ENCODE measurements at places on chromosomes 7 and 10. TPM values are rescaled to one million over a fixed set of nuclear protein-coding genes. Genes with fewer than 3 reads are reported as not detected.

DNA sequence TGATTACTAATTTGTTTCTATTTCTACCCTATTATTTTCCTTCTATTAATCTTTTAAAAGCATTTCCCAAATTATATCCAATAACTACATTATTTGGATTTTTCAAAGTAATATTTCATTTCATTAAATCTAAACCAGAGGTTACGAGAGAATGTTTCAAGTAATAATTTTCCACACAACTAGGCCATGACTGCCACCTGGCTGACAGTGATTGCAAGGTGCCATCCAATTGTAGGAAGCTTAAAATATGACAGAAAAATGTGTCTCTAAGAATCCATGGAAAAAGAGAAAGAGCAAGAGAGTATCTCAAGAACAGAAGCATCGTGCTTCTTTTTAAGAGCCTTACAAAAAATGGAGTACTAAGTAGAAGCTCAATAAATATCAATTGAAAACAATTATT, 48.7 kb downstream of the TPK1 start:
- DNase-seq: no peak

DNA sequence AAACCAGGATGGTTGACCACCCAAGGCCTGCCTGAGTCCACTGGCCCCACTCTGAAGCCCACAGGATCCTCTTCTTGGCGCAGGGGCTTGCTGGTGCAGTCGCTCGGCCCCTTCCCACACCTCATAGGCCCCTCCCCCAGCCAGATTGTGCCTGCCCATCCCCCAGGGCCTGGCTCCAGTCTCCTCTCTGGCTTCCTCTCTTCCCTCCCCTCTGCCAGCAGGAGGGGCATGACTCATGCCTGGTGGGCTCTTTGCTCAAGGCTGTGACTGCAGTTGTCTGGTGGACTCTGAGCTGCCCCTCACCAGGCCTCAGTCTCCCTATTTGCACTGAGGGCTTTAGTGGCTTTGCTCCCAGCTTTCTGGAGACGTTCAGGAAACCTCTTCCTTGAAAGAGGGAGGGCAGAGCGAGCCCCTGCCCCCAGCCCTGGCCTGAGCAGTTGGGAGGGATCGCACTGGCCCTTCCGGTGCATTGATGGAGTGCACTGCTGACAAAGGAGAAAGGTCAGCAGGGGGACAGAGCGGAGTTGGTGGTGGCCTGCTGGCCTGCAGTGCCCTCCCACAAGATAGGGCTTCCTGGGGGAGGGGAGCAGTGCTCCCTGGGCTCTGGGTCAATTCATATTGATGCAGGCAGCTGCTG, 60.7 kb downstream of the ZMIZ1 start:
- no peak for DNase-seq

Gene ALOX5
- total RNA-seq: 2.1 TPM

DNA sequence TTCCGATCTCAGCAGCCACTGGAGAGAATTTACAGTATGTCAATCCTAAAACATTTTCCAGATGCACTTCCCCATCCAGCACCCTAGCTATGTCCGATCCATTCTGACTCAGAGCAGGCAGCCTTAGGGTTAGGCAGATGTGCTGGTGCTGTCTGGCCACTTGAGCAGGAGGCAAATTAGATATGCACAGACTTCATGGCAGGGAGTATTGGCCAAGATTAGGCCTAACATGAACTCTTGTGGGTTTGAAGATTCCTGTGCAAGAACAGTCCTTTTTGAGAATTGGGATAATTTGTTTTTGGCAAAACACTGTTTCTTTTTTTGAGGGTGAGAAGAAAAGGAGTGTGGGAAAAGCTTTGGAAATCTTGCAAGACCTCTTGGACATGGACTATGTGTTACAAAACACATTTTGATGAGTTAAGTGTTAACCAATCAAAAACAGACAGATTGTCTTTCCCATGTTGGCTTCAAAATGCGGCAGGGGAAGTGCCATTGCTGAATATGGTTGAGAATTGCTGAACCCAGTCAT, 218.6 kb upstream of the INHBA start:
- no peak for DNase-seq

DNA sequence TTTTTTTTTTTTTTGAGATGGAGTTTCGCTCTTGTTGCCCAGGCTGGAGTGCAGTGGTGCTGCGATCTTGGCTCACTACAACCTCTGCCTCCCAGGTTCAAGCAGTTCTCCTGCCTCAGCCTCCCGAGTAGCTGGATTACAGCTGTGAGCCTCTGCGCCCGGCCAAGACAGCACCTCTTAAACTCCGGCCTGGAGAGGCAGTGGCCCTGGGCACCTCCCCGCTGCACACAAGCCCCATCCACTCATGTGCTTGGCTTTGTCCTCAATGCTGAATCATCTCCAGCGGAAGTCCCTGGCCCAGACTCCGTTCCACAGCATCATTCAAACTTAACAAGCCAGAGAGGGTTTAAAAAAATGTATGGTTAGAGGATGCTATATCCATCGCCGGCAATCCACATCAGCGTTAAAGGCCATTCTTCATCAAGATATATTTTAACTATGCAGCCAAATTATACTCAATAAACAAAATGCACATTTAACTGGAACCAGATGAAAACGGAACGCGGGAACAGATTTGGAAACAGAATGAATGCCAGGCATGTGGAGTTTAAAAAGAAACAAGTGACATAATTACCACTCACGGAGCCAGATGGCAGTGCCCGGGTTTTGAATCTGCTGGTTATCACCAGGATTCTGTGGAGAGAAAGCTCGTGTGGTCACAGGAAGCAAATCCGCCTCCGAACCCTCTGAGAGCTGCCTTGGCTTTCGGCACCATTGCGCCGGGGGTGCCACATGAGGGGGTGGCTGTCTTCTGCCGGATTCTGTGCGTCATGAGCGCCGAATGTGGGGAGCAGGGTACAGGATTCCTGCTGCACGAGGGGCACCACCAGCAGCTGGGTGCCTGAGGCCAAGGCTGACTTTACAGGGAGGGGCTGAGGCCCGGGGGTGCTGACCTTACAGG, 45.6 kb upstream of the CFAP46 start:
- DNase-seq: peak; percentile 32

Gene INMT
- total RNA-seq: not detected

DNA sequence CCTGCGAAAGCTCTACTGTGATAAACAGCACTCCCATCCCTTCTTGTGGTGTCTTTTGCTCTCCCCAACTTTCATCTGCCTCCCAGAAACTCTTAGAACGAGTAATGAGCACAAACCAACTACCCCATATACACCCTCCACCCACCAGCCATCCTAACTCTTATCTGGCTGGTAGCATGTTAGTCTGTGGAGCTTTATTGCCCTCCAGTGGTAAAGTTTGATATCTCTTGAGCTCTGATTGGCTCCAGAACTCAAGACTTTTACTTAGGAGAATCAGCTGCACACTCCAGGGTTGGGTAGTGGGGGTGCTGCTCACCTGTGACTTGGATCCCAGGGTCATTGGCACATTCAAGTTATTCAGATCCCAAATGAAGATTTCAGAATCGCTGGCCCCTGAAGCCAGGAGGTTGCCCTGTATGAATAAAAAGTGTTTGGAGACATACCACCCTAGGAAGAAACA, 10.9 kb downstream of the SEC31B start:
- peak; percentile 30 for DNase-seq

Gene BMI1
- total RNA-seq: 58.8 TPM

DNA sequence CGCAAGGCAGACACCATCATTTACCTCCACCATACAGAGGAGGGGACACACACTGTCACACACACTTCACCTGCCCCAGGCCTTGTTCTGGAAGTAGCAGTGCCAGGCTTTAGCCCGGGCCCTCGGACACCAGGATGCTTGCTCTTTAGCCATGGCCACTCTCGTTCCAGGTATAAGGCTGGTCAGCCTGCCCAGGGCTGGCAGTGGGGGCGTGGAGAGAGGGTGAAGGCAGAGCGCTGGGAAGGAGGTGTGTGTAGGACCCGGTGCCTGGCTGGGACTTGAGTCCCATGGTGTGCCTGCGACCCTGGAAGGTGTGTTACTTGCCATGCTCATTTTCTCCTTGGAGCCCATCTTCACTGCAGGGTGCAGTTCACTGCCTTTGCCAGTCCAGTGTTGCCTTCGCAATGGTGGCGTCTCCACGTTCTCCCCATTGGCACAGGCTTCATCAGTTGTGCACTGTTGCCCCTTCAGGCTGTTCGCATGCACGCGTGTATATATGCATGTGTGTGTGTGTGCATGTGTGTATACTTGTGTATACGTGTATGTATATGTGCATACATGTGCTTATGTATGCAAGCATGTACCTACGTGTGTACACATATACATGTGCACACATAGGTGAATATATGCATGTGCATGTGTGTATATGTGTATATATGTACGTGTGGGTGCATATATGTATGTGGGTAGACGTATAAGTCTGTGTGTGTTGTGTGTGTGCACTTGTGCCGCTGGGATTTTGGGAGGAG, 153.4 kb downstream of the CAMK1D start:
- no peak for DNase-seq

- DNase-seq: no peak
Observed at GRCh38 chr7:96701258-96701657, 8.4 kb downstream of the SEM1 start.

GRCh38 chr10:13604357-13605040, 17.7 kb downstream of the PRPF18 start:
- DNase-seq: no peak

Gene KCP
- total RNA-seq: 5.1 TPM

Gene ELAPOR2
- 0.98 TPM for total RNA-seq

Gene MEOX2
- not detected for total RNA-seq

Gene ATRNL1
- 137 TPM for total RNA-seq

Gene ELFN1
- total RNA-seq: not detected

Gene PON1
- total RNA-seq: not detected

- DNase-seq: no peak
Observed at GRCh38 chr7:16136896-16137295, 284.4 kb downstream of the CRPPA start.

DNA sequence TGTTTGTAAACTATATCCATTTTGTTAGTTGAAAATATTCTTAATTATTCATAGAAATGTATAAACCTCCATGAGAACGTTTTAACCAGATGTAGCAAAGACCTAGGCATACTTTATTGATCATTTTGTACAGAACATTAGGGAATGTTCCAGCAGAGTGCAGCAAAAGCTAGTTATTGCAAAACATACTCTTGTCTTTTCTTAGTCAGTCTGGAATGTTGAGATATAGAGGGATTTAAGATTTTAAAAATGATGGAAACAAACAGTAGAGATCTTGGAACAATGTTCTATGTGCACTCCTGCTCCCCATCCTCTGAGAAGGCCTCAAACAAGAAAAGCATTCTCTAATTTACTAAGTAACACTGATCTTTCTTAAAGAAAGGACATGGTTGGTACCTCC, 292.1 kb downstream of the BBS9 start:
- DNase-seq: no peak

GRCh38 chr7:138891446-138891810, 89.8 kb downstream of the KIAA1549 start:
- no peak for DNase-seq

DNA sequence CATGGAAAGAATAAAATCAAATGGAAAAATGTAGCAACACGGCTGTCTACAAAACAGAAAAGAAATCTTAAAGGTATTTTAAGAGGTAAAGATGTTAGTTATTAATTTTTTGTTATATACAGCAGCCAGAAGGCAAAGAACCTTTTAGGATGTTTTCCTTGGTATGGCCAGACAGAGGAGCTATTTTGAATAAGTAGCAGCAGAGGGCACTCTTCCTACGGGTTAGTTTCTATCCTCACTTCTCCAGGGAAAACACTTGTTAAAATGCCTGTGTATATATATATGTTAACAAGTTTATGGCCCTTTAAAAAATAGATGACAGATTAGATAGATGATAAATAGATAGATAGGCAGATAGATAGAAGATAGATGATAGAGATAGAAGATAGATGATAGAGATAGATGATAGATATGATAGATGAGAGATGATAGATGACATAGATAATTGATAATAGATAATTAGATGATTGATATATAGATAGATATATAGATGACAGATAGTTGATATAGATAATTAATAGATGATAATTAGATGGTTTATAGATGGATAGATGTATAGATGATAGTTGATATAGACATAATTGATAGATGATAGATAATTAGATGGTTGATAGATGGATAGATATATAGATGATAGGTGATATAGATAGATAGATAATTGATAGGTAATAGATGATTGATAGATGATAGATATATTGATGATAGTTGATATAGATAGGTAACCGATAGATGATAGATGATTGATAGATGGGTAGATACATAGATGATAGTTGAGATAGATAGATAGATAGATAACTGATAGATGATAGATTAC, 57.8 kb upstream of the WIPF3 start:
- DNase-seq: peak; percentile 33

DNA sequence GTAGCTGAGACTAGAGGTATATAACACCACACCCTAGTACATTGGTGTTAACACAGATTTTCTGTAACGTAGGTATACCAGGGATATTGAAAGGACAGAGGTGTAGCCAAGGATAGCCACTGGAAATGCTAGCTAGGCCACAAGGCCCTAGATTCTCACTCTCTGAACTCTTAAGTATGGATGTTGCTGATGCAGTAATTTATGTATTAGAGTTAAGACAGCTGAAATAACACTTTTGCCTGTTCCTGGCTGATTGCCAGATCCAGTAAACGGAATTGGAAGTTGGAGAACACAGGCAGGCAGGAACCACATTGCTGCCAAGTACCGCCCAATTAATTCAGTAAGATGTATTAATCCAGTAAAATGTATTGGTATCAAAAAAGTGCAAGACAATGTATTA, 1.8 kb downstream of the CALU start:
- no peak for DNase-seq

- no peak for DNase-seq
Observed at GRCh38 chr10:49593564-49593875, 16.6 kb upstream of the SLC18A3 start.

Gene FAM25C
- not detected for total RNA-seq

DNA sequence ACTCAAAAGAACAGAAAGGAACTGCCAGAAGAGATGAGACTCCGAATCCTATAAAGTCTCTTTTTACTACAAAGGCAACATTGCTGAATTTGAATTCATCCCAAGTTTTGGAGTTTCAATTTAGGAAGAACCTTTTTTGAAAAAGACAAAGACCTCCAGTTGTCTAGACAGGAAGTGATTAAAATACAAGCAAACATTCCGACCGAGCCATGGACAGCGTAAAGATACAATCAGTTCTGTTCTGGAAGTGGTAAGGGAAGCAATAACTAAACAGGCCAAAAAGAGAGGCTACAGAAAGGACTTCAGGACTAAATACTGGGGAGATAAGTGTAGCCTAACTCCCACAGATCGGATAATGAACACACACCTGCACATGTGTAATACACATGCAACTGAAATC, 101.0 kb downstream of the SMURF1 start:
- no peak for DNase-seq

GRCh38 chr7:21092766-21093702, 306.3 kb upstream of the SP8 start:
- no peak for DNase-seq

Gene ZNF398
- 2.4 TPM for total RNA-seq

Measured in Caki2 (cell line).